ENCODE measurements at places on chromosomes 5 and 9.
A peak's percentile ranks its signal among the peaks of the same experiment; 100 is the strongest.

DNA sequence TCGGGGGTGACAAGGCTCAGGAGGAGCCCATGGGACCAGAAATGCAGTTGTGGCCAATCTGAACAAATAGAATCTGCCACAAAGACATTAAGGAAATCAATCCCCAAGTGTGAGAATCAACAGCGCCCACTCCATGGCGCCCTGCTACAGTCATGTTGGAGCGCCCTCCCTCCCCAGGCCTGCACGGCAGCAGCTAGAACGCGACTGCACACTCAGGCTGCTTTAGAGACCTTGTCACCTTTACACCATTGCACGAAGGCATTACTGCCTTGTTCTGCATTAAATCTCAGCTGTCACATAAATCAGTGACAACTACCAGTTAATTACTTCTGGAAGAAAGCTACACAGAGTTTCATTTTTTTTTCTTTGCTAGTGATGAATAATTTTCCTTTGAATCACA is 98.7 kb upstream of the SPIN1 start:
- DNase-seq: no peak
- H3K27ac ChIP-seq: no peak overlapping the region
- no peak overlapping the region for H3K4me3 ChIP-seq
- H3K36me3 ChIP-seq: no peaks in the 10 kb centered on the region

DNA sequence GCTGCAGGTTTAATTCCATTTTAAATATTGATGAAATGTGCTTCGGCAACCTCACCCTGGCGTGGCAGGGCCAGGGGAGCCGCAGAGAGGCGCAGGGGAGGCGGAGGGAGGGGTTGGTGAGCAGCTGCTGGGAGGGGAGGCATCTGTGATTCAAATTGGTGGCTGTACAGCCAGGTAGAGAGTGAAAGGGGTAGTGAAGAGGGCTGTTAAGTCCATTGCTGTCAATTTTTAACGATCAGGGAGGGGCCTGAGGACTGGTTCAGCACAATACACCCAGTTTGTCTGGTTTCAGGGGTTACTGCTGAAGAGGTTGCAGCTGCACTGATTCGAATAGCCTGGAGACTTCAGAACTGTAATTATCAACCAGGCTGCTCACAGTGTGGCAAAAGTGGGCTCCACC is 31.3 kb downstream of the LHX6 start:
- no peak for DNase-seq
- no peaks in the 10 kb centered on the region for H3K36me3 ChIP-seq
- no peak overlapping the region for H3K4me3 ChIP-seq
- H3K27me3 ChIP-seq: no peaks in the 10 kb centered on the region
- H3K4me1 ChIP-seq: peaks cover 10% of the 10 kb centered on the region

- H3K4me3 ChIP-seq: no peak overlapping the region
- no peaks in the 10 kb centered on the region for H3K4me1 ChIP-seq
- DNase-seq: peak; percentile 32
- H3K36me3 ChIP-seq: no peaks in the 10 kb centered on the region
- no peaks in the 10 kb centered on the region for H3K27me3 ChIP-seq
Observed at GRCh38 chr9:115442054-115442453, 324.1 kb upstream of the TNC start.

GRCh38 chr5:15365070-15365469 is 134.9 kb upstream of the FBXL7 start:
- peak; percentile 34 for DNase-seq
- H3K4me3 ChIP-seq: no peak overlapping the region
- no peaks in the 10 kb centered on the region for H3K36me3 ChIP-seq
- no peak overlapping the region for H3K27ac ChIP-seq
- H3K27me3 ChIP-seq: no peaks in the 10 kb centered on the region
- H3K4me1 ChIP-seq: no peaks in the 10 kb centered on the region

GRCh38 chr9:114449236-114449635 is 56.0 kb downstream of the WHRN start:
- H3K27ac ChIP-seq: no peak overlapping the region
- no peaks in the 10 kb centered on the region for H3K27me3 ChIP-seq
- no peak overlapping the region for H3K4me3 ChIP-seq
- no peaks in the 10 kb centered on the region for H3K36me3 ChIP-seq
- H3K4me1 ChIP-seq: peaks cover 18% of the 10 kb centered on the region
- peak; percentile 13 for DNase-seq

- no peak overlapping the region for H3K4me3 ChIP-seq
- DNase-seq: no peak
- H3K27ac ChIP-seq: no peak overlapping the region
- H3K4me1 ChIP-seq: peaks cover 11% of the 10 kb centered on the region
Observed at GRCh38 chr5:127353327-127353726, 62.7 kb downstream of the MEGF10 start.

Data from GM23248 (cell line).